Retina (tissue), 1 donor: ENCODE measurements at places on chromosomes 7 and 10.

DNA sequence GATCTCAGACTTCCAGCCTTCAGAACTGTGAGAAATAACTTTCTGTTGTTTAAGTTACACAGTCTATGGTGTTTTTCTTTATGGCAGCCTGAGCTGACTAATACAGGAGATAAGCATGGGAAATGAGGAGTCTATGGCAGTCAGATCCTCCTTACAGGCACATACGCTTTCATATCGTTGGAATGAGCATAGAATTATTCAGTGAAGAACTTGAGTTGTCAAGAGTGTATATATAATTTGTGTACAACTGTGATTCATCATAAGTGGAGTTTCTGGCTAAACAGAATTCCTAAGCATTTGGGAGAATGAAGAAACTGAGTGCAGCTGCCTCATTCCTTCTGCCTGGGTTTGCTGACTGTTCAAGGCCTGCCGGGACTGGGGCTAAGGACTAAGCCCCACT, 516.7 kb downstream of the ADRA2A start:
- DNase-seq, result no peak

DNA sequence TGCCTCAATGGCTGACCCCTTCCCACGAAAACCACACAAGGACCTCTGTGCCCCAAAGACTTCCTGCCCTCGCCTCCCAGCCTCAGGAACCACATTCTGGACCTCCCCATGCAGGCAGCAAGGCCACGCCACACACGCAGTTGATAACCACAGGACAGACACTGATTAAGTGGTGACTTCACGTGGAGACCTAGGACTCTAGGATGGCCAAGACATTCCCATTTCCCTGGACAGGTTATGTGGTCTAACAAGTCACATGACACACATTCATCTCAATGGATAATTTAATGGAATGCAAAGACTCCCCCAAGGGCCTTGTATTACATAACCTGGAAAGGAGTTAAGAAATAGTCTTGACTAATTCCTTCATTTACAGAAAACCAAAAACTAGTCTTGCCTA, 110.2 kb downstream of the LARP4B start:
- no peak for DNase-seq

DNA sequence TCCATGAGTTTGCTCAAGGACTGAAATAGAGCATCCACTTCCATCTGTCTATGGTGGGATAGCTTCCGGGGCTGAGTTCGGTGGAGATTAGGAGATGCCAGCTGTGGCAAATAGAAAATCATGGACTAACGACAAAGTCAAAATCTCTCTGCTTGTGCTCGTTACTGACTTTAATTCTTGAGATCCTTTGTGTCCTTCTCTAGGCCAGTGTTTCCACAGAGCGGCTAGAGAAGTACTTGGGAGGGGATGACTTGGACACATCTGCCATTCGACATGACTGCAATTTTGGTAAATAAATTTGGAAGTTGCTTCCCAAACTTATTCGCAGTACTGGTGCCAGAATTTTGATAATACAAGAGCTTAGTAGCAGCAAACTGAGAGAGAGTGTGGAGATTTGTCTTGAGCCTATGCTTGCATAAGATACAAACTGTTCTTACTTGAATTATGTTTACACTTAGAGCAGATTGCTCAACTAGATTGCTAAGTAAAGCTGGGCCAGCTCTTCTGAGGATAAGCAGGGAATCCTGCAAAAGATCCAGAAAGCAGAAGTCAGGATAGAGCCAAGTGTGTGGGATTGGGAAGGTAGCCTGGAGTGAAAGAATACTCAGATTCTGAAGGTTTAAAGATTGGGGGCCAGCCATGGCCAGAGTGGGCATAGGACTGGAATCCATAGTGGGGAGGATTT, 27.6 kb downstream of the ABCC2 start:
- DNase-seq, result no peak

GRCh38 chr10:75744261-75744660, 312.8 kb downstream of the LRMDA start:
- DNase-seq, result no peak

GRCh38 chr7:151249034-151249731, 689 bp upstream of the SMARCD3 start:
- DNase-seq, result peak; percentile 75

- DNase-seq, result peak; percentile 56
Observed at GRCh38 chr7:140349144-140349771, 49.1 kb downstream of the SLC37A3 start.

DNA sequence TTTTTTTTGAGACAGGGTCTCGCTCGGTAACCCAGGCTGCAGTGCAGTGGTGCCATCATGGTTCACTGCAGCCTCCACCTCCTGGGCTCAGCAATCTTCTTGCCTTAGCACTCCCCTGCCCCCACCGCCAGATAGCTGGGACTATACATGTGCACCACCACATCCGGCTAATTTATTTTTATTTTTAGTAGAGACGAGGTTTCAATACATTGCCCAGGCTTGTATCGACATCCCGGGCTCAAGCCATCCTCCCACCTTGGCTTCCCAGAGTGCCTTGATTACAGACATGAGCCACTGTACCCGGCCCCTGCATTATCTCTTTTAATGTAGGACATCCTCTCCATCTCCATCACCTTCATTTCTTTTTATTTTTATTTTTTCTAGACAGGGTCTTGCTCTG, 213.3 kb downstream of the CUX1 start:
- DNase-seq, result no peak

DNA sequence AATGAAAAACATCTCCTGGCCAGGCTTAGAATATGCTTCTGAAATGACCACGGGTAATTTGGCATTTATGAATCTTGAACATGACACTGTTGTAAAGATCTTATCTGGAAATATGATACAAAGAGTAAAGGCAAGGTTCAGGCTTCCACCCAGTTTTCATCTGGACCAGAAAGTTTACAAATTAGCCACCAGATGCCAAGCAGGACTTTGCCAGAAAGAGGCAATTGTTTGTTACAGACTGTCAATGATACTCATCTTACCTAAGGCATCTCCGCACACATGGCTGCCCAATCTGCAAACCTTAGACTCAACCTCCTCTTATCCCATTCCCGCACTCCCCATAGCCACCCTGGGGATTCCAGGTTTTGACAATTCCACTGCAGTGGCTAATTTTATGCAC, 795.3 kb downstream of the TYW1 start:
- no peak for DNase-seq

- DNase-seq, result no peak
Observed at GRCh38 chr7:20697351-20697750, 81.9 kb downstream of the ABCB5 start.

DNA sequence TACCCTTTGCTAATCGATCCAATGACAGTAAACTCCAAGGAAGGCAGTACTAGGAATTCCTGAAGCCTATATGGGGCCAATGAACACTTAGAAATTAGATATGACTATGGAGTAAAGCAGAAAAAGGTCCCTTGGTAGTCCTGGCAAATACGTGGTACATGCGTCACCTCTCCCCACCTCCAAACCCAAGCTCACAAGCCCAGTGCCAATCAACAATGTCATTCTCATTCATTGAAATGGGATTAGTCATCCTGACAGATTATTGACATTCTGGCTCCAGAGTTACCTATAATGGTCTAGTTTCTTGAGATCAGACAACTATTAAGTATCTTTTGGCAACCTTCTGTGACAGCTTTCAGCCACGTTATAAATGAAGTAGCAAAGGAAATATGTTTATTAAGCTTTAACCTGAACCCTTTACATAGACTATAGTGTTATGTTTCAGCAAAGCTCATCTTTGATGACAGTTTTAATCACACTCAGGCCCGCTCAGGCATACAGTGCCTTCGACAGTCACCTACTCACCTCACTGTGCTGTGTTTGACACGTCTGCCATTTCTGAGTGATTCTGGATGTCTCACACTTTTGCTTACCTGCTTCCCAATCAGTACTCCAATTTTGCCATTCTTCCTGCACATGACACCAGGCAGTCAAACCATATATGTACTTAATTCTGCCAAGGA, 69.6 kb upstream of the ADO start:
- no peak for DNase-seq

GRCh38 chr10:29407280-29407858, 118.5 kb downstream of the LYZL1 start:
- no peak for DNase-seq

DNA sequence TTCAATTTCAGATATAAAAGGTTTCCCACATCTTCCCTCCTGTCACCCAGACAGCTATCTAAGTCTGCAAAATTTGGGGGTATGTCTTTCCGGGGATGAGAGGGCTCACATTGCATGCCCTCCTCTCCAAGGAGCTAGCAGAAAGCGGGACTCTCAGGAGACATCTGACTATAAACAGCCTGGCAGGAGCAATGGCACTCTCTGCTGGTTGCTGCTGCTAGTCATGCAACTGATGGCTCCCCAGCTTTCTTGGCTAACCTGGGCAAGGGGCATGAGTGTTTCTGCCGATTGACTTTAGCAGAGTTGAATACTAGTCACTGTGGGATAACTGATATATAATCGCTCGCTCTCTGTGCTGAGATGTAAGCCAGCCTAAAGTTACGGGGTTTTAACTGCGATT, 12.0 kb downstream of the TBX20 start:
- no peak for DNase-seq

DNA sequence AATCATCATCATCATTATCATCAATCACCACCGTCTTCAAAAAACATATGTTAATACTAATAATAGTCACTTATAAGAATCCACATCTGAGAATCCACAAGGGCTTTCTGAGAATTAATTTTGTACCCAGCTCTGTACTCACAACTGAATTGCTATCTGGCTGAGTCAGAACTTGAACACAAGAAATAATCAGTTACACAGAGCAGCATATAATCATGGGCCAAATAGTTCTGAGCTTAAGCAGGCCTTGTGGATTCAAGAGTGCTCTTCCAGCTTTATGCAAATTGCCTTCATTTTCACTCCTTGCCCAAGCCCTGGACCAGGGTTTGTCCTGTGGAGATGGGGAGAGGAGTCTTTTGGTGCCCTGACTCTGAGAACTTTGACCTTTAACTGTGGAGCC, 304.5 kb downstream of the ZNF248 start:
- DNase-seq, result no peak

DNA sequence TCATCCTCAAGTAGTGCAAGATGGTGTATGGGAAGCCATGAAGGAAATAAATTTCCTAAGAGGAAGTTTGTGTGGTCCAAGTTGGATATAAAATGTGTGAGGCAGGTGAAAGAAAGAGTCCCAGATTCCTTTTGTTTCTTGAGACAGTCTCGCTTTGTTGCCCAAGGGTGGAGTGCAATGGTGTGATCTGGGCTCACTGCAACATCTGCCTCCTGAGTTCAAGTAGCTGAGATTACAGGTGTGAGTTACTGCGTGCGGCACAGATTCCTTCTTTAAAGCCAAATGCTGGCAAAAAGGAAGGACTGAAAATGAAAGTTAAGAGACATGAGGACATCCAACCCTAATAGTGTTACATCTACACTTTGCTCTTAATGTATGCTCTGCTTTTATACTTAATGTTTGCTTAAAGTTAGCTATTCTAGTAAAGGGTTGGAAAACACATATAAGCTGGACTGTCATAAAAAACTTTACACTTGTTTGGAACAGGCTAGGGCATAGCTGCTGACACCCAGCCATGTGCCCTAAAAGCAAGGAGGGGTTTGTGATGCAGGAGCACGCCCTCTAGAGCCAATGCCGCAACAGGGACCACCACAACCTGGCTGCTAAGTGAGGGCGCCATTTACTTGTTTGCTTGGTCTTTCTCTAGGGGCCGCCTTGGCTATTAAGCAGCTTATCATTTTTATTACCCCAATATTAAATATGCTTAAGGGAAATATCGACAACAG, 34.5 kb downstream of the CLEC2L start:
- DNase-seq, result no peak

GRCh38 chr10:110425684-110426293, 71.9 kb upstream of the DUSP5 start:
- DNase-seq, result no peak

GRCh38 chr7:80794631-80795573, 123.9 kb downstream of the SEMA3C start:
- no peak for DNase-seq

GRCh38 chr10:86057708-86058107, 308.9 kb downstream of the GRID1 start:
- DNase-seq, result no peak

- DNase-seq, result no peak
Observed at GRCh38 chr10:116891208-116891607, 41.9 kb downstream of the ENO4 start.

DNA sequence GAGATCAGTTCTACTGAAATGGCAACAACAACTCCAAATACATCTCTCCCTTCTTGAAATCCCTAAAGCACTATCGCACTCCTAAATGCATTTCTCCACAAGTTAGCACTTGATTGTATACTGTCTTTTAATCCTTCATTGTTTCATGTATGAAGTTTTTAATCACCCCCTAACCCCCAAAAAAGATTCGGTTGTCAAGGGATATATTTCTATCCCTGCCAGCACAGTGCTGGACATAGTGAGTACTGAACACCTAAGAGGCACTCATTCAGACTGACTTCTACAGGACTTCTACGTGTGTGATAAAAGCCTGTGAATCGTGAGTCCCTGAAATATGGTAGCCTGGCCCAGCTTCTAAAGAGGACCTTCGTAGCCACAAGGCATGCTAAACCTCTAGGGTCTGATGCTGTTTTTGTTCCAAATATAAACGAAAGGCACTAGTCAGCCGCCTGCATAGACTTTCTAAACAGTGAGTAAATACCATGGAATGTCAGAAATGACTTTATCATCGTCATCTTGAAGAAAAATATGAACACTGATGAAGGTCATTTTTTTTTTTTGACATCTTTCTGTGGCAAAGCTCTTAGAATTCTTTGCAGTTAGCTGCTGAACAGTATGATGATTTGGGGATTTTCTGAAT, 14.6 kb upstream of the ZSCAN21 start:
- DNase-seq, result no peak

DNA sequence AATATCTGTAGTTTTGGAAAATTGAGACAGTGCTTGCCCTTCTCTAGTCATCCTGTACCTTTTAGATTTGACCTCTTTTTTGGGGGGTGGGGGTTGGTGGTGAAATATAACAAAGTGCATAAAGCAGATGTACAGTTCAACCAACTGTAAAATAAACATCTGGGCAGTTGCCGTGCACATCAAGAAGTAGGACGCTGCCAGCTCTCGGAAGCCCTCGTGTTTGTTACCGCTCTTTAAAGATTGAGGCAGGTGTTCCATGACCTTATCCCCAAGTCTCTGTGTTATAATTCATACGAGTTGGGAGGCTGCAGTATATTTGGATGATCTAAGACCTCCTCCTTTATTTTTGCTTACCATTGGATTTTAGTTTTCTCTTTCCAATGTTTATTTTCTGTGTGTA, 55.1 kb downstream of the SDK1 start:
- no peak for DNase-seq

DNA sequence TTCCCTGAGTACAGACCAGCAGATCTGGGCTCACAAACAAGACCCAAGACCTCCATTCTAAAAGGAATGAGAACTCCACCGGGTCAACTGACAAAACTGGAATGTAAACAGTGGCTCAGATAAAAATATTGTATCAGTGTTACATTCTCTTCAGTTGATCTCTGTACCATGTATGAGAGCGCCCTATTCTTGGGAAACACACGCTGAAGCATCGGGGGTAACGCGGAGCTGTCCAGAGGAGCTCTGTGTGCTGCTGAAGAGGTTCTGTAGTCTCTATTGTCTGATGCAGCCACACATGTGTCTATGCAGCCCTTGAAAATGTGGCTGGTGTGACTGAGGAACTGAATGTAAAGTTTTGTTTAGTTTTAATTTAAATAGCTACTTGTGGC, 39.7 kb downstream of the HIPK2 start:
- no peak for DNase-seq

GRCh38 chr7:151553356-151553755, 33.7 kb upstream of the RHEB start:
- DNase-seq, result peak; percentile 8

GRCh38 chr7:98870807-98871491, 1.1 kb upstream of the TMEM130 start:
- DNase-seq, result peak; percentile 23
